D341Med (cell line): ENCODE measurements at places on chromosomes 11 and 22.

DNA sequence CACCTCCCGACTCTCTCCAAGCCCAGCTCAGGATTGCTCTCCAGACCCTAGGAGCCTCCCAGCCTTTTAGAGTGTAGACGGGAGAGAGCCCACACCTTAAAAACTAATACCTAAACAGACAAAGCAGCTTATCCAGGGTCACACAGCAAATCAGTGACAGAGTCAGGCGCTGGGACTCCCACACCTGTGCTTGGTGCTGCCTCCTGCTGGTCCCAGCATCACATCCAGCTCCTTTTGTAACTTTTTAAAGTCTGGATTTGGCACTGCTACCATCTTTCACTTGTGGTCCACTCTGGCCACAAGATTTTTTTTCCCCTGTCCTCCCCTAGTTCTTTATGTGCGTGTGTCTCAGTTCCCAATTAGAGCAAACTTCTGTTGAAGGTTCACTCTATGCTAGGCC, 4.7 kb downstream of the ANO1 start:
- no peak for DNase-seq

- no peak for DNase-seq
Measured at GRCh38 chr11:116842909-116843308, 5.5 kb upstream of the APOA1 start.

DNA sequence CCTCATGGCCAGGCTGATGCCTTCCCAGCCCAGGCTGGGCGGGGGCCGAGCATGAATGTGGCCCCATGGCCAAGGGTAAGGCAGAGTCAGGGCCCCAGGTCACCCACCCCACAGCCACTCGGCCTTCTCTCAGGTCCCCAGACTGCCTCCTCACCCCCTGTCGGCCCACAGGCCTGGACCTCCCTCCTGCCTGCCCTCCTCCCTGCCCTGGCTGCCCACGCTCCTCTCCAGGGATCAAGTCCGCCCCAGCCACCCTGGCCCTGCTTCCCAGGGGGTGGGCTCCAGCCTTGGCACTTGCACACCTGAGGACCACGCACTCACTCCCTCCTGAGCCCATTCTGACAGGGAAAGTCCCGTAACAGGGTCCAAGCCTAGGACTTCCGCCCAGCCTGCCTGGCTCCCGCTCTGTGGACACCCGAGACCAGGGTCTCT, 37.8 kb upstream of the TH start:
- no peak for DNase-seq

- DNase-seq = no peak
Measured at GRCh38 chr11:2103668-2104523, 35.3 kb downstream of the IGF2 start.

- no peak for DNase-seq
Measured at GRCh38 chr11:100441086-100441485, 246.0 kb upstream of the ARHGAP42 start.

- DNase-seq = peak; percentile 61
Measured at GRCh38 chr22:38973289-38974169, 8.6 kb upstream of the APOBEC3B start.

- no peak for DNase-seq
Measured at GRCh38 chr11:63854696-63855095, 15.8 kb downstream of the MARK2 start.

GRCh38 chr11:133922078-133922870, 34.5 kb downstream of the IGSF9B start:
- DNase-seq = no peak

GRCh38 chr22:39348909-39349505, 784 bp upstream of the SYNGR1 start:
- peak; percentile 70 for DNase-seq

DNA sequence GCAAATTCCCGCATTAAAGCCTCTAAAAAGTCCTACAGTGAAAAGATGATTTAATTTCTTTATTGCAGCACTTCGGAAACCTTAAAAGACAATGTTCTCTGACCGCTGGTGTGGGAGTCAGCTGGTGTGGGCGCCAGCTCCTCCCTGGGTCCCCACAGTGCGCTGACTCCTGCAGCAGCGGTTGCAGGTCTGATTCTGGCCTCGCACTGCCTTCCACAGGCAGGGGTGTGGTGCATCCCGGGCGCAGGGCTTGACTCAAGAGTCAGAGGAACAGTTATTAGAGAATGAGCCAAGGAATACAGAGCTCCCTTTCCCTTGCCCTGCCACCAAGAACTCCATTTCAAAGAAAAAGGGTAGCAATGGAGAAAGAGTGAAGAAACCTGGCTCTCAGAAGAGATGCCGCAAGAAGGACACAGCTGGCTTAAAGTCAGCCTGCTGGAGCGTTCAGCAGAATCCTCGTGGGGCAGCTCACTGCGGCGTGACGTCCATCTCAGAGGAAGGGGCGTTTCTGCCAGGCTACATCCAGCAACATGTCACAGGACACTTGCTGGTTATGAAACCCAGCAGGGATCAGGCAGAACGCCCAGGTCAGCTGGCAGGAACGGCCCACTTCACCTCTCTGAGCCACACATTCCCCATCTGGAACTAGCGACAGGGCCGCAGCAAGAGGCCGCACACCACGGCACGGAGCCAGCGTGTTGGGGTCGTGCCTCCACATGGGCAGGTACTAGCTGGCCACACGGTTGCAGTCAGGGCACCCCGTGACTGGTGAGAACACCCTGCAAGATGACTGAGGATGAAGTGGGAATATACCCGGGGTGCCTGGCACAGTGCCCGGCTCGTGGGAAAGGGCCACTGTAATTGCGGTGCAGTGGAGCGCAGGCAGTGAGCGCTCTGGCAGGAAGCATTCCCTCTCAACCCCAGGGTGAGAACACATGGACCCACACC, 18.1 kb upstream of the EFCAB6 start:
- DNase-seq = no peak

- DNase-seq = no peak
Measured at GRCh38 chr11:130677486-130678153, 229.2 kb downstream of the ADAMTS15 start.

DNA sequence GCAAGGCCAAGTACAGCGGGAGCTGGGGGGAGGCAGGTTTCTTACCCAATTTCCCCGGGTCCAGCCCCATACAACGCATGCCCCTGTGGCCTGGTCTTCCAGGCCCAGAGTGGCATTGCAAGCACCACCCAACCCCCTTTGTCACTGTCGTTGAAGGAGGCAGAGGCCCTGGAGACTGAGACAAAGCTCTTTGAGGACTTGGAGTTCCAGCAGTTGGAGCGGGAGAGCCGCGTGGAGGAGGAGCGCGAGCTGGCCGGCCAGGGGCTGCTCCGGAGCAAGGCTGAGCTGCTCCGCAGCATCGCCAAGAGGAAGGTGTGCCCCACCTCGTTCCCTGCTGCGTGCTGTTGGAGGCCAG, 27.8 kb downstream of the PHLDB1 start:
- DNase-seq = no peak

- DNase-seq = no peak
Measured at GRCh38 chr11:330307-330693, 9.6 kb upstream of the IFITM3 start.

DNA sequence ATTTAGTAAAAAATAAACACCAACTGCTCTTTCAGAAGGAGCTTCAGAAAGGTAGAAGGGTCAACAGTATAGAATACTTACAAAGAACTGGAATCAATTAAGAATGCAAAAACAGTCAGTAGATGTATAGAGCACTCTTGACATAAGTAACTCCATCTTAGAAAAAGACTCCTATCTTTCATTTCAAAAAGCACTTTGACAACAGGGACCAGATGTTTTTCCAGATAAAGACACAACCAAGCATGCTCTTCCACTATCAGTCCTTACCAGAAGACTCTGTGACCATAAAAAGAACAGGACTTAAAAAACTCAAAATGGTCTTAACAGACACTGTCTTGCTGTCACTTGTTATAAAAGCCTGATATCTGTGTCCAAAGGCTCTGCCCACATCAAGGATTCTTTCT, 5.2 kb downstream of the SLC25A17 start:
- no peak for DNase-seq

DNA sequence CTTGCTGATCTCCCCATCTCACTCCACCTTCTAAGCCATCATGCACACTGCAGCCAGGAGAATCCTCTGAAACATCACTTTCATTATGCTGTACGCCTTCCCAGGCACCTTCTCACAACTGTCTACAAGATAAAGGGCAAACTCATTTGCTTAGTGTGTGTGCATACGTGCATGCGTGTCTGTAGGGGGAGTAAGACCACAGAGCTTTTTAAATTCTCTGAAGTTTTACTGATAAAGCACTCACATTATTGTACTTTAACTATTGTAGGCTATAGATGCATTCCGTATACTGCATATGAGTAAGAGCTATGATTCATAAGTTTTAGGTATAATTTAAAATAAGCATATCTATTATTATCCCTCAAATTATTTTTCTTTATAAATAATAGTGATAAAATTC, 15.3 kb upstream of the ANKK1 start:
- DNase-seq = no peak

DNA sequence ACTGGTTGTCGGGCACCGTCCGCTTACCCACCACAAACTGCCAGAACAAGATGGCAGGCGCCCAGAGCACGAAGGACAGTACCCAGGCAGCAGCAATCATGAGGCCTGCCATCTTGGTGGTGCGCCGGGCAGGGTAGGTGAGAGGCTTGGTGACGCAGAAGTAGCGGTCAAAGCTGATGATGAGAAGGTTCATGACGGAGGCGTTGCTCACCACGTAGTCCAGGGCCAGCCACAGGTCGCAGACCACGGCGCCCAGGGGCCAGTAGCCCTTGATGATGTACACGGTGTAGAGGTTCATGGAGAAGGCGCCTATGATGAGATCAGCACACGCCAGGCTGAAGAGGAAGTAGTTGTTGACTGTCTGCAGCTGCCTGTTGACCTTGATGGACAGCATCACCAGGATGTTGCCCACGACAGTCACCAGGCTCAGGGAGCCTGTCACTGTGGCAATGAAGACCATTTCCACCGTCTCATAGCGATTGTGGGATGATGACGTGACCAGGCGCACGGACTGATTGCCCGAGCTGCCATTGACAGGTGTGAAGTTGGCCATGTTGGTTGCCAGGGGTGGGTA, 4.6 kb downstream of the MDK start:
- DNase-seq = no peak

DNA sequence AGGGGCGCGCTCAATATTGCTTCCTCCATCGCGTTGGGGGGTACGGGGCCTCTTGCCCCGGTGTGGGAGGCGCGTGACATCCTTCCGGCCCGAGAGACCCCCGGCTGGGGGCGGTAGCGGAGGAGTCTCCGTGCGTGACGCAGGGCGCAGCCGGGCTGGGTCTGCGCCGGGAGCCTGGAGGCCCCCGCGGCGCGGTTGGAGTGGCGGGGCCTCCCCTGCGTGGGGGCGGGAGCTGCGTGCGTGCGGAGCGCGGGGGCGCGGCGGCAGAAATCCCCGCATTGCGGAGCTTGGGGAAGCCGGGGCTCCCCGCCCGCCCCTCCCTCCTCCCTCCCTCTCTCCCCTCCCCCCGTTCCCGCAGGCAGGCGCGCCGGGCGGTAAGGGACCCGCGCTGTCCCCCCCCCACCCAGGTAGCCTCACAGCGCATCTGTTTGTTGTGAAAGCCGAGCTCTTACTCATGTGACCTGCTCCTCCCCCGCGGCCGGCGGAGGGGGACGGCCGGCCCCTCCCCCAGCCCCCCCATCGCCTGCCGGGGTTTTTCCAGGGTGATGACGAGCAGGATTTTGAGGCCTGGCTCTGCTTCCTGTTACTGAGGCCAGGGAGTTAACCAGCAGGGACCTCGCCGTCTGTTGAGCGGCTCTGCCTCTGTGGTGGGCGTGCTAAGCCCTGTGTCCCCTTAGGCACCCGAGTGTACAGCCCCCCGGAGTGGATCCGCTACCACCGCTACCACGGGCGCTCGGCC, 1.6 kb downstream of the PIM3 start:
- peak; percentile 88 for DNase-seq

- DNase-seq = no peak
Measured at GRCh38 chr22:40210818-40211217, 33.1 kb downstream of the TNRC6B start.

DNA sequence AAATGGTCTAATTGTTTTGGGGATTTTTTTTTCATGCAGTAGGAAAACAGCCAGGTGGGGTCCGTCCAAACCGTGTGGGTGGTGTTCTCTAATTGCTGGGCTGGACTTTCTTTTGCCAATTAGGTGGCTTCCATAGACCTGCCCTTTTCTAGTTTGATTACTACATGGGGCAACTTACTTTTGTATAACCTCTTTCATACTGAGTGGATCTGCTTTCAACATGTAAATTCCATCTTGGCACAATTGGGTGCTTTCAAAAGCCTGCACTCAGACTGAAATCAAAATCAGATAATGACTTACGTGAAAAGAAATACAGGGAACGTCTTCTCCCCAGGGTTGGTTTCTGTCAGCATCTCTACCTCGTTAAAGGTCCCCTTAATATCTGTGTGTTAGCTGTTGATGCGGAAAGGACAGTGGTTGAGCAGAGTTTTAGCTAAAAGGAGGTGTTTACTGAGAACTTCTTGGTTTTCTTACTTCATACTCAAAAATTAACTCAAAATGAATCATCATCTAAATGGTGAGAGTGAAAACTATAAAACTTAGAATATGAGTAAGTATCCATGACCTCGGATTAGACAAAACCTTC, 72.1 kb downstream of the BARX2 start:
- no peak for DNase-seq

GRCh38 chr11:59266491-59266890, 53.8 kb upstream of the MPEG1 start:
- no peak for DNase-seq

GRCh38 chr11:27532652-27533325, 26.2 kb upstream of the LIN7C start:
- no peak for DNase-seq

GRCh38 chr11:65856689-65857499, 1.1 kb downstream of the CFL1 start:
- DNase-seq = peak; percentile 71

DNA sequence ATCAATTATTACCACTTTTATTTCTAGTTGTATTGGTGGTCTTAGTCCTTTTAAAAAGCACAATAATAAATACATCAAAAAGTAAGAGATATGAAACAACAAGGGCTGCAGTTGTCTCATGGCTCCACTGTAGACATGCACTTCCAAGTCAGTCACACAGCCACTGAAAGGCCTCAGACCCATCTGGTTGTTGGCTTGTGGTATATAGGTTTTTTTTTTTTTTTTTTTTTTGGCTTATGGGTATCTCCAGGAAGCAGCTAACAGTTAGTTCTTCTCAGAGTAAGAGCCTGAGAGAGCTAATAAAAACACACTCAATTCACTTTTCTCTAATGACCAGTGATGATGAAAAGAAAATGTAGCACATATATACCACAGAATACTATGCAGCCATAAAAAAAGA, 6.0 kb upstream of the OR52E6 start:
- no peak for DNase-seq
